ENCODE measurements at places on chromosomes 12 and 14.

DNA sequence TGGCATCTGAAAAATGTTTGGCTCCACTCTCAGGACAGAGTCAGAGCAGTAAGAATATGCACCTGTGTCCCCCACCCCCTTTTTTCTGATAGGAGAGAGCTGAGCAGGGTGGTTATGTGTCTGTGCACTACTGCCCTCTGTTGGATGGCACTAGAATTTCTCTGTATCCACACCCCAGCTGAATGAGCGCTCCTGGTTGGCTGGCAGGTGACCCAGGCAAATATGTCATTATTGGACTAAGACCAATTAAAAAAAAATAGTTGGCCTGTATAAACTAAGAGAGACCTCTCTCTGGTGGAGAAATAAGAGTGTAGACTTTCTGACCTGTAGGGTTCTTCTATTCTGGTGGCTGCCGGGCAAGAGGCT is 107.0 kb downstream of the PTCSC3 start:
- peak; percentile 52 for DNase-seq

- no peak for DNase-seq
Observed at GRCh38 chr14:92969430-92969829, 46.5 kb downstream of the CHGA start.

DNA sequence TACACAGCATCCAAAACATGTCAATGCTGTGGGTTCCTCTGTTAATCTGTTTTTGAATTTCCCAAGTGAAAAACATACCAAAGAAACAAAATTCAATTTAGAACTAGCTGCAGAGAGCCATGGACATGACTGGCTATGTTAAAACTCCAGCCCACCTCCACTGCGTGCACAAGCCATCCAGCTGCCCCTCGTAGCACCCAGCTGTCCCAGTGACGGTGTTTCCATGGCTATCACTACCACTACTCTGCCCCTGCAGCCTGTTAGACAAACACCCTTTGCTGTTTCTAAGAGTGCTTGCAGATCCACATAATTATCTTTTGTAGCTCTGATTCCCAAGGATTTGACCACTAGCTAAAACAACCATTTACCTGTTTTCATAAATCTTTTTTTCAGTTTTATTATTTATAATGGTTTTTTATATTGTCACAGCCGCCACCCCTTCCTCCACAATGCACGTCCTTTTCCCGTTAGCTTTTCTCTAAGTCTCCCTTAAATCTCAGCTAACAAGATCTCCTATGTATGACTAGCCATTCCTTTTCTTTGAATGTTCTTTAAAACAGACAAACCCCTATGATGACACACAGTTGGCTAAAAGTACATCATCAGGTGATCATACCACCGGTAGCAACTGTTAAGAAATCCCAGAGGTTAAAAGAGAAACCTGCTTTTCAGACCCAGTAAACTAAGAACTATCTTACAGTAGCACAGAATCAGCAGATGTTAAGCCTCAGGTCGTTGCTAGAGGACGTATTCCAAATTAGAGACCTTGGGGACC is 37.8 kb upstream of the NAA30 start:
- DNase-seq, result peak; percentile 66

GRCh38 chr12:59847127-59847526 is 251.3 kb downstream of the SLC16A7 start:
- DNase-seq, result no peak

DNA sequence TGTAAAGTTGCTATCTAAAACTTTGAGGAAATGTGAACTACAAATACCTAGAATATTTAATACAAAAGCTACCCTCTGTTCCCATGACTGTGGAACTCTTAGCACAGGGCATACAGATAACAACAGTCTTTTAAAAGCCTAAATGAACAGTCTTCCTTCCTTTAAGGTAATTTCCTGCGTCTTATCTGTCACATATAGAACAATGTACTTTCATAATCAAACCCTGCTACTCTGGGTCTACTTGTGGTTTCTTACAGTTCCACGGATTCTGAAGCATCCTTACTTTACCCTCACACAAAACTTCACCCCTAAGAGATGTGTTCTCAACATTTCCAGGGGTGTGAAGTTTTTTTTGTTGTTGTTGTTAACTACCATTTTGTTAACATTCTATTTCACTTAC is 5.1 kb downstream of the PKP2 start:
- DNase-seq, result no peak

- DNase-seq, result peak; percentile 25
Observed at GRCh38 chr12:124278389-124279101, 16.3 kb upstream of the RFLNA start.

- no peak for DNase-seq
Observed at GRCh38 chr14:36955376-36955775, 217.0 kb downstream of the SLC25A21 start.

GRCh38 chr14:96066976-96067375 is 27.8 kb downstream of the C14orf132 start:
- no peak for DNase-seq

DNA sequence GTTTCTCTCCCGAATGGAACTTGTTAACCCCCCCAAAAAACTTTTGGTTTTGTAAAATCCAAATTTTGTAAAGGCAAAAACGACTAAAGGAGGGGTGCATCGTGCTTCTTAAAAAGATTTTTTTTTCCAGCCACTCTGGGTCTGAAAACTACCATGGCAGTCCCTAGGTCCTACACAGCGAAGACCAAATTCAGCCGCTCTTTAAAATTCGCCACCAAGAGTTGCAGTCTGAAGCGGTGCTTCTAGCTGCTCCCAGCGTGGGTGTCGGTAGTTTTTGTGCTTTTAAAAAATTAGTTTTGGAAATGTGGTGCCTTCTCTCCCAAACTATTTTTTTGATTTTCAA is 873 bp upstream of the GSC start:
- DNase-seq, result no peak

DNA sequence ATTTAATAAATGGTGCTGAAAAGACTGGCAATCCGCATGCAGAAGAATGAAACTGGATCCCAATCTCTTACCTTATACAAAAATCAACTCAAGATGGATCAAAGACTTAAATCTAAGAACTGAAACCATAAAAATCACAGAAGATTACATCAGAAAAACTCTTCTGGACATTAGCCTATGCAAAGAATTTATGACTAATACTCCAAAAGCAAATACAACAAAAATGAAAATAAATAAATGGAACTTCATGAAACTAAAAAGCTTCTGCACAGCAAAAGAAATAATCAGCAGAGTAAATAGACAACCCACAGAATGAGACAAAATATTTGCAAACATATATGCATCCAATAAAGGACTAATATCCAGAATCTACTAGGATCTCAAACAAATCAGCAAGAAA is 14.3 kb upstream of the CLEC1A start:
- DNase-seq, result no peak

GRCh38 chr14:55122440-55122986 is 6.5 kb upstream of the LGALS3 start:
- DNase-seq, result no peak

DNA sequence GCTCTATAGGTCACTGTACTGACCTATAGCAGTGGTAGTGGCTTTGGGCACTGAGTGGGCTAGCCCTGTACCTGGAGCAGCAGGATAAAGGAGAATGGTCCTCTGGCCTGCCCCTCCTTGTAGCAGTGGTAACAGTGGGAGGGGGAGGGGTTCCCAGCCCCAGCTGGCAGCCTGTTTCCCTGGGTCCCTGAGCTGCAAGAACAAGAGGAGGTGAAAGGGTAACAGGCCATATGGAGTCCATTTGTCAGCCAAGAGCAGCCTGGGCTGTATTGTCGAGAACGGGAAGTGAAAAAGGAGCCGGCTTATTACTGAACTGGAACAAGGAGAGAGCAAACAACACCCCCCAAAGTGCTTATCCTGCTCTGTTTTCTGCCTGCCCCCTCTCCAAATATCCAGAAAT is 73.8 kb upstream of the SRSF5 start:
- no peak for DNase-seq

DNA sequence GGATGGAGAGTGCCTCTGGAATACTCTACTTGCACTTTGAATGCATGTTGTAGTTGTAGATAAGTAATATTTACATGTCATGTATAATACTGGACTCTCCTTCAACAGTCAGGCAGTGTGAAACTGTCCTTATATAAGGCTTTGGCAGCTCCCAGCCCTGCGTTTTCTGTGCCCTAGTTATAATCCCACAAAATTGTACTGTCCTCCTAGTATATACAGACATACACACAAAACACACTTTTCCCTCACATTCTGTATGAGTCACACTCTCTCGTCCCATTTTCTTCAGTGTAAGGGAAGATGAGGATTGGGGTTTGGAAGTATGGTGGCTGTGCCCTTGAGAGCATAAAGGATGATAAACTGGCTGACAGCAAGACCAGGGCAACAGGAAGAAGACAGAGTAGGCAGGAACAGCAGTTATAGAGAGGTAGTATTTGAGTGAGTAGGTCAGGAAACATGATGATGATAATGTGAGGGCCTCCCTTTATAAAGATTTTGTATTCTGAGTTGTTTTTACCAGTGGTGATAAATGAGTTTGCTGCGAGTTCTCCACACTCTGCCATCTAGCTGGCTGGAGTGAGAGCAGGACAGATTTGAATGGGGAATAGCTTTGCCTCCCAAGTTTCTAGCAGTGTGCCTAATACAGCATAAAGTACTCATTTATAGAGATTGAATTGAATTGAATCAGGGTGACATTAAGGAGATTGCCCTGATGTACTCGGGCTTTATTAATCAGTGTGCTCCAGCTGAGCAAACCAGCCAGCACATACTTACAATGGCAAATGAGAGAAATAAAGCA is 5.0 kb downstream of the CREBL2 start:
- no peak for DNase-seq

DNA sequence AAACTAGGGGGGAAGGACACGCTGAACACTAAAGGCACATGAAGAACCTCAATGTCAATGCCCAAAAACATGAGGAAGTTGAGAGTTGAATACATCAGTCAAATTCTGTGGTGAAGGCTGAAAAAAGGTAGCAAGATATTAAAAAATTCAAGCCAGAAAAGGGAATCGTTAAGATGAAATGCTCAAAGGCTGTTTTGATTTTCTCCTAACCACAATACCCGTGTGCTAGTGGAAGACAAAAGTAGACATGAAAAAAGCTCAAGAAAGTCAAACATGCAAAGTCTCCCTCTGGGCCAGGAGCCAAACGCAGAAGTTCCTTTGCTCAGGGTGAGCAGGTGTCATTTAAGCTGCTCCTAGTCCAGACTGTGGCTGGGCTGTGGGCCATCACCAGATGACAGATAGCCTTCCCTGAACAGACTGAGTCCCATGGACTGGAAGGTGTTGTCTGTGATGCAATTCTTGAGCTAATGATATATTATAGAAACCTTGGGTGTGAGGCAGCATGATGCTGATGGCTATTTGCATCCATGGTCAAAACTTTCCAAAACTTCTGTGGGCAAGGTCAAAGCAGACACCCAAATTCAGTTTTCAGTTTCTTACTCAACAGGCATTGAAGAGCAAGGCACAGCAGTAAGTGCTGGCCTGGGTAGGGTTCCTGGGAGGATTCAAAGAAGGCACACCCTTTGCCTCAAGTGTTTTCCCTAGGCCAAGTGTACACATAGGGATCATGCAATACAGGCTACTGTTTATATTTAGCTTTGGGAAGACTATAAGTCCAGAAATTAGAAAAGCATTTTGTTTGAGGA is 81.6 kb downstream of the MYRFL start:
- no peak for DNase-seq

DNA sequence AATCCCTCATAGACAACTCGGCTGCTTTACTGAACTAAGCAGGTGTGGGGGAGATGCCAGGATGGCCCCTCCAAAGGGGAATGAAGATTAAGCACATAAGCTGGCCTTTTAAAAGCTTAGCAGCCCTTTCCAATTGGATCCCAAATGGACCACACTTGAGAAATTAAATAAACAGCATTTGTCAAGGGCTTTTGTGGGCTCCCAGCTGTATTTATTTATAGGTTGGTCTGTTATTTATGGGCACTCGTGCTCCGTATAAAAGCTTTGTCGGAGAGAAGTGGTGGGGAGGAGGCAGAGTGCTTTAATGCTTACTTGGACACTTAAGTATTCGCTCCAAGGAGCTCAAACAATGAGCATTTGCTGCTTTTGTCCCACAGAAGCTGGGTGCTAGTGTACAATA is 580.2 kb downstream of the MED13L start:
- DNase-seq, result peak; percentile 43

DNA sequence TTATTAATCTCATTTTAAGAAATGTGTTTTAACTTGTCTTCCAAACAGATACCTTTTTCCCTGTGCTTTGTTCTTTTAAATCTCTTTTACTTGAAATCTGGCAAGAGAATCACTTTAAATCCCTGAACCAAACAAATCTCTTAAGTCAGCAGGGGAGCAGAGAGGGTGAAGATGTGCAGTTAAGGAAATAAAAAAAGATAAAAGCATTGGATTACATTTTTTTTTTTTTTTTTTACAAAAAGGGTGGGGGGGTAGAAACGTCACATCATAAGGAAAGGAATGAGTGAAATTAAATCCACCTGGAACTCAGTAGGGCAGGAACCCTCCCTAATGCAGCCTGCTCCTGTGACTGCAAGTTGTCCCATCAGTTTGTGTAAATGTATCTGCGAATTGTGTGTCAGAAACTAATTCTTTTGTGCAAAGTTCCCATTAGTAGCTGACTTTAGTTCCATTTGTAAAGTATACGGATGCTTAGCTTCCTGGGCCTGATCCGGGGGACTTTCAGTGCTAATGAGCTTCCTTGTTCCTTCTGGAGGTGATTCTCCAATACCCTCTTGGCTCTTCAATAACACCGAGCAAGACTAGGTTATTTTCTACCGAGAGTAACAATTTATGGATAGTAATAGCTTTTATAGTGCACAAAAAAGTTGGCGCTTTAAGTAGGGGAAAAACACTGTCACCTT is 1.5 kb downstream of the TTC6 start:
- DNase-seq, result no peak

DNA sequence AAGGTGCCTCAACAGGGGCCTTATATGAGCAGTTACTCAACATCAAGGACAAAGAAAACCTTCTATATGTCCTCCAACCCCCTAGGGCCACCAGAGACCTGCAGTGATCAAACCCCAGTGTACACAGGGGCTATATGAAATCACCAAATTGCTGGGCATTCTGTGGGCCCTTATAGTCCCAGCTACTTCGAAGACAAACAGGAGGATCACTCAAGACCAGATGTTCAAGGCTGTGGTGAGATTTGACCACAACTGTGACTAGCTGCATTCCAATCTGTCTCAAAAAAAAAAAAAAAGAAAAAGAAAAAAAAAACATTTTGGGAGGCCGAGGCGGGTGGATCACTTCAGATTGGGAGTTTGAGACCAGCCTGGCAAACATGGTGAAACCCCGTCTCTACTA is 51.0 kb upstream of the PRB2 start:
- no peak for DNase-seq

- DNase-seq, result no peak
Observed at GRCh38 chr12:78439666-78440065, 424.9 kb upstream of the SYT1 start.

Measured in SHP77 treated with DMSO at 0.1 percent for 48 hours (cell line).